ENCODE measurements at places on chromosomes 3 and 15.

DNA sequence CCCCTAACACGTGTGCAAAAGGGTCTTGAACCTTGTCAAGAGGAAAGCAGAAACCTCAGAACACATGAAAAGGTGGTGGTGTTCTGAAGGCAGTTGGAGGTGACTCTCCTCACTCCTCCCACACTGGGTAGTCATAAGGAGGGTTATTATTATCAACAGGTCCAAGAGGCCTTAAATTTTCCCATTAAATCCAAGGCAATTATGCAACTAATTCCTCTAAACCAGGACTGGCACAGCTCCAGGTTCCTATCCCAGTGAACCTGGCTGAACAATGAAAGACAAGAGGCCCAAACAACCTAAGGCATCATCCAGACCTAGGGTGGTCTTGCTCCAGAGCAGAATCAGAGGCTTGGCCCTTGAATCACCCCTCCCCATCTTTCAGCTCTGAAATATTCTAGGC, 15.0 kb downstream of the MYLK start:
- DNase-seq: no peak

GRCh38 chr3:150239766-150240165, 168.3 kb upstream of the TSC22D2 start:
- no peak for DNase-seq

GRCh38 chr3:28050885-28051284, 190.5 kb upstream of the CMC1 start:
- peak; percentile 12 for DNase-seq

DNA sequence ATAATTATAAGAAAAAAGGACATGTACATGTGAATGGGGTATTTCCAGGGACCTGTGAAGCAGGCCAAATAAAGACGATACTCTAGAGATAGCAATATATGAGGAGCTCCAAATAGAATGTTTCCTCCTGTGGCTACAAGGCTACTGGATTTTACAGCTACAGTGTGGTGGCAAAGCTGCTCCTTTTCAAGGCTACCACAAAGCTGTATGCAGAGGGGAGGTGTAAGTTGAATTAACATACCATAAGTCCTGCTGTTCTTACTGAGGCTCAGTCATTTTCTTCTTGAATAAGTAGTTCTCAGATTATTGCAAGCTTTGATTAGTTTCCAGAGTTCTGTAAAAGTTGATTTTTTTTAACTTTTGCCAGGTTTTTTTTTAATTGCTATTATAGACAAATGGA, 1184.6 kb upstream of the EPHA6 start:
- no peak for DNase-seq

DNA sequence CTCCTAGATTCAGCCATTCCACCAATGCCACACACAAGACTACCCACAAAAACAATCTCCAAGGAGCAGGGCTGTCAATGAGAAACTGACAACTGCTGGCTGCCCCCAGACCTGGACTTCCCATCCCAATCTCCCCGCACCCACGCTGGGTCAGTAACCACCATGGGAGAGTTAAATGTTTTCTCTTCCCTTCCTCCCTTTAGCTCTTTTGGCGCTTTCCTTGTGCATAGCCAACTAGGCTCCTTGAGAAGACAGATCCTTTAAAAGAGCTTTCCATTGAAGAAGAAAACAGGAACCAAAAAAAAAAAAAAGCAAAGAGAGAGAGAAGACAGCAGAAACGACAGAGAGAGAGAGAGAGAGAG, 8.3 kb downstream of the BCL6 start:
- no peak for DNase-seq

- no peak for DNase-seq
These were observed 2.2 kb downstream of the EFHB start for GRCh38 chr3:19931767-19932188.

- no peak for DNase-seq
These were observed 77.8 kb downstream of the SLC25A26 start for GRCh38 chr3:66298591-66298990.

- no peak for DNase-seq
These were observed 8.8 kb upstream of the MUC20 start for GRCh38 chr3:195711813-195712534.

Measured in brain microvascular endothelial cell (primary cell).